Esophagus mucosa (tissue), 1 donor: ENCODE measurements at places on chromosomes 1 and 21. TPM values are rescaled to one million over a fixed set of nuclear protein-coding genes. Genes with fewer than 3 reads are reported as not detected.
A peak's percentile ranks its signal among the peaks of the same experiment; 100 is the strongest.

DNA sequence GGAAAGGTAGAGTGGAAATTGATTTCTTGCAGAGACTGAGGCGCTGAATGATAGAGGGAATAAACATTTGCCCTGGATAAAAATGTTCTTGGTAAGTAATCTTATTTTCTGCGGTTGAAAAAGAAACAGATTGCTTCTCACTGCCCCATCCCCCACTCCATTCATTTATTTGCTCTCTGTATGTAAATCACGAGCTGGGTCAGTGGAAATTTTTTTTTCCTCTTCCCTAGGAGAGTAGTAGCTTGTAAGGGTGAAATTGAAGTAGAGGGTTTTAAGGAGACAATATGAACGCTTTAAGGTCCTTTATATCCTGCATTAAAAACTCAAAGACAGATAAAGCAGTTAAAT, 1.4 kb upstream of the BRINP3 start:
- no peak for ATAC-seq

- ATAC-seq = no peak
Observed at GRCh38 chr1:76501136-76501535, 366.1 kb upstream of the ST6GALNAC5 start.

- no peak for ATAC-seq
Observed at GRCh38 chr1:51551848-51552296, 32.8 kb upstream of the EPS15 start.

- ATAC-seq = peak; percentile 84
Observed at GRCh38 chr1:65362545-65362944, 53.2 kb downstream of the DNAJC6 start.

- no peak for ATAC-seq
Observed at GRCh38 chr1:223721658-223722607, 9.6 kb downstream of the CAPN2 start.

Gene AIRE
- total RNA-seq = not detected

Gene GJB3
- total RNA-seq = 61.7 TPM

DNA sequence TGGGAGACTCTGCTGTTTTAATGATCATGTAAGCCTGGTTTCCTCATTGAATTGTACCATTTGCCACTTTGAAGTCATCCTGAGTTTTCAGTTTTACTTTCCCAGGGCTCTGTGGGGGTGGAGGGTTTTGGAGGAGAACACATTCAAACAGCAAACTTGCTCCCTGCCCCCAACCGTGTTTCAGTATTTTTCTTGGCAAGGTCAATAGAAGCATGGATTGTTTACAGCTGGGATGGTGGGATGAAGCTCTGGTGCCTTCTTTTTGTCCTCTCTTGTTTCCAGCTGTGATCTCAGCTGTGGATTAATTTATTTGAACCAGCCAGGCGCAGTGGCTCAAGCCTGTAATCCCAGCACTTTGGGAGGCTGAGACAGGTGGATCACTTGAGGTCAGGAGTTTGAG, 54.3 kb upstream of the SERBP1 start:
- no peak for ATAC-seq

DNA sequence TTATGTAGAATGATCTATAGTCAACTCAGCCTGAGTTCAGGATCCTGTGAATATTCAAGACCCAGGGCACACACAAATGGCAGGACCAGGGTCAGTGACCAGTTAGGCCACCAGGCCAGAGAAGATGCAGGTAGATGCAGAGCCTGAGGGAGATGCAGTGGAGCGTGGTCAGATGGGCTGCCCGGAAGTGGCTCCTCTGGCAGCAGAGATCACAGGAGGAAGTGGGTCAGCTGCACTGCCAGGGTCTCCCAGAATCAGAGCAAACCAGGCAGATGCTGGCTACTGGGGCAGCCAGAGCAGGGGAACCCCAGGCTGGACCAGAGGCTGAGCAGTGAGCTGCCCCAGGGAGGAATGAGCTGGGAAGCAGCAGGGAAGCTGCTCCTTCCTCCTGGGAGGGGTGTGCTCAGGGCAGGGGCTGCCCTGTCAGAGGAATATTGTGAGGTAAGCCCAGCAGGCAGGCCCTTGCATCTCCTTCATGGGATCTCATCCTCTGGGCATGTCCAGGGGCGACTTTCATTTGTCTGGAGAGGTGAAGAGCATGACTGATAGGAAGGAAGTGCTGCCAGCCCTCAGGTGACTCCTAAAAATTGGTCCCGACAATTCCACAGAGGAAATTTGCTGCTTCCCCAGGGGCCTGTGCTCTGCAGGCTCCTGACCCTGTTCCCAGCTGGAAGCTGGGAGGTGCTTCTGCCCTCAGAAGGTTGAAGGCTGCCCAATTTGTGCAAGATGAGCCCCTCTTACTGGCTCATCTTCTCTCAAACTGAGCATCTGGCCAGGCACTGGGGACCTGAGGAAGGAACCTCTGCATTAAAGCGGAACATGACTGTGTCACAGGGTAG, 49.3 kb downstream of the STUM start:
- ATAC-seq = no peak

Gene RGS8
- total RNA-seq = not detected

DNA sequence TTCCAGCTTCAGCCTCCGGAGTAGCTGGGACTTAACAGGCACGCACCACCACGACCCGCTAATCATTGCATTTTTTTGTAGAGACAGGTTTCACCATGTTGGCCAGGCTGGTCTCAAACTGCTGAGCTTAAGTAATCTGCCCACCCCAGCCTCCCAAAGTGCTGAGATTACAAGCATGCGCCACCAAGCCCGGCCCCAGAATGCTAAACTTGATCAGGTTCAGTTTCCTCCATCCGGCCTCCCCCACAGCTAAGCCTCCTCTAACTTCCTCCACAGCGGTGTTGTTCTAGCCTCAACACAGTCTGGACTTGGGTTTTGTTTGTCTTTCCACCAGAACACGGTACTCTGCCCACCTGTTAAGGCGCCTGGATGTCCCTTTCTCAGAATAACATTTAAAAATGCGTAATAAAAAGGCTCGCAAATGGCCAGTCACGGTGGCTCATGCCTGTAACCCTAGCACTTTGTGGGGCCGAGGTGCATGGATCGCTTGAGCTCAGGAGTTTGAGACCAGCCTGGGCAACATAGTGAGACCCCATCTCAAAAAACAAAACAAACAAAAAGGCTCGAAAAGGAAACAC, 2.4 kb downstream of the PARP1 start:
- no peak for ATAC-seq

DNA sequence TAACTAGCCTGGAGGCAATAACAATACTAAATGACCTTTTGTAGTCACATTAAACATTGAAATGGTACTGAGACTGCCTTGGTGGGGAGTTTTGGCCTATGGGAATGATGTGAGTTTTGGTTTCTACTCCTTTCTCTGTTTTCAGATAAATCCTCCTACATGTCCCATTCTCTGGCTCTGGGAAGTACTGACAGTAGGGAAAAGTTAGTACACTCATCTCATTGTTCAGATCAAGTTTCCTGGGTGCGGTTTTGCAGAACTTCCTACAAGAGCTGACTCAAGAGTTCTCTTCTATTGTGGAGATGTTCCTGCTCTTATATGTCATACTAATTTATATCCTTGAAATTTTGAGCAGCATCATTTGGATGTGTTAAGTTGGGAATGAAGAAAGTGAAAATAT, 74.2 kb upstream of the MACF1 start:
- peak; percentile 54 for ATAC-seq

GRCh38 chr21:46393941-46394594, 64.6 kb upstream of the DIP2A start:
- no peak for ATAC-seq

DNA sequence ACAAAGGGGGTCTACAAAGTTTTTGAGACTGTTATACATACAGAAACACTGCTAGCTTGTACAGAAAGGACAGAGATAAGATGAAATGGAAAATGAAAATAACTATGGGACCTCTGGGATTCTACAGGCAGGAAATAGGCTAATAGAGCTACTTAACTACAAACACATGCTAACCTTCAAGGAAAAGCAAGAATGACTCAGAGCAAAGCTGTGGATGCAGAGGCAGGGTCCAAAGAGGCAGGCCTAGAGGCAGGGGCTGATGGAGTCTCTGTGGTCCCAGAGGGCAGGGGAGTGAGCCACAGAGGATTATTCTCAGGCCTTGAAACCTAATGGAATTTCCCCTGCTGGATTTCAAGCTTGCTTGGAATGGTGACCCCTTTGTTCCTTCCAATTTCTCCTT, 18.7 kb upstream of the GOLT1A start:
- ATAC-seq = no peak

Gene LPAR3
- total RNA-seq = 20.6 TPM

Gene SFN
- total RNA-seq = 2,315 TPM

DNA sequence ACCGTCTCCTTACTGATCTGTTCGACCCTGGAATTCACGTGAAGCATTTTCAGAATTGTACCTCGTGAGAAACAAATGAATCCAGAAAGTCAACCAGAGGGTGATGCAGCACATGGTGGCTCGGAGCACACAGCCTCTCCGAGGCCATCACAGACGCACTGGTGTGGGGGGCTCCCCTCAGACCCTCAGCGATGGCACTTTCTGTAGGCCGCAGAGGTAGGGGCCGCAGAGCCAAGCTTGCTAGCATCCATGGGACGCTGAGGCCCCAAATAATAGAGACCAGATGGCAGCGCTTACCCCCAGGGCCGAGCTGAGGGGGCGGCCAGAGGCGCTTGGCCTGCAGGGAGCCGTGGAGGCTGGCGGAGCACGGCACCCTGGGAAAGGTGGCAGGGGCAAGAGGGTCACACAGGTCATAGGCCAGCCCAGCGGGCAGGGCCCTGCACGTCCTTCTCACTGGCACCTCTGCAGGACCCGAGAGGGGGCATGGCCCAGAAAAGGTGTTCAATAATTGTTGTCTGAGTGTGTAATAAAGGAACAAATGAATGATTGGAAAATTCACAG, 28.1 kb upstream of the COL6A2 start:
- ATAC-seq = no peak

DNA sequence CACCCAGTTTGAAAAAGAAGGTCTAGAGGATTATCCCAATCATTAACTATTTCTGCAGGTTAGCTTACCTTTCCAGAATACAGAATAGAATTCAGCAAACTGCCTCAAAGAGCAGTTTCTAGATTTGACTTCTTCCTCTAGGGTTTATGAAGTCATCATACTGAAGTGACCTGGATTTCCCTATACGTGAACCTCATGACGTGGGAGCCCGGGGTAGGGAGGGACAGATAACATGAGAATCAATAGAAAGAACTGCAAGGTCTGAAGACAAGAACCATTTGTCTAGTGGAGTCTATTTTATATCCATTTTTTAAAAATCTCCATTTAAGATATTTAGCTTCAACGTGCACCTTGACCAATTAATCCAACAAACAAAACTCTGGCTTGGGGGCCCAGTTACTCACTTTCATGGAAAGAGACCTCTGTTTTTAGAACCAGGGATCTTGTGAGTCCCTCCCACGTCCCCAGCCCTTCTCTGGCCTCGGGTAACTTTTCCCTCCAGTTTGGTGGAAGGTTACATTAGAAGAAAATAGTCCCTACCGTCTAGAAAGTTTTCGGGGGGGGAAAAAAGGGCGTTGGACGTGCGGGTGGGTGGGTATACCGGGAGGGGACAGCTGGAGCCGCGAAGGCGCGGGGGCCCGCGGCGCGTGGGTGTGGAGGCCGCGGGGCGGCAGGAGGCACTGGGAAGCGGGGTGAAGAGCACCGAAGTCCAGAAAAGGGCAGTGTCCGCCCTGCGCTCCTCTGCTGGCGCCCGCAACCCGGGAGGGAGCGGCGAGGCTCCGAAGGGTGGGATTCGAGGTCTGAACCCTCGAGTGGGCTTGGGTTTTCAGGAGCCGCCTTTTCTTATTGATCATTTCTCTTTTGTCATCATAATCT, 13.8 kb upstream of the POGZ start:
- ATAC-seq = peak; percentile 64

DNA sequence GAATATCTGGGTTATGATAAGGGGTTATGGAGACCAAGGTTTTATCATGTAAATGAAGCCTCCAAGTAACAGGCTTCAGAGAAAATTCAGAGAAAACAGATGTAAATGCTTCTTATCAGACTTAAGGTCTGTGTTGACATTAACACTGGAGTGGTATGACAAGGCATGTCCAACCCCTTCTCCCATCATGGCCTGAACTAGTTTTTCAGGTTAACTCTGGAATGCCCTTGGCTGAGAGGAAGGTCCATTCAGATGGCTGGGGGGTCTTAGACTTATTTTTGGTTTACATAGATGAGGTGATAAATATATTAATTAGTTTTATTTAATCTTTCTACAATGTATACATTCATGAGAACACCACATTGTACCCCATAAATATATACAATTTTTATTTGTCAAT, 399.6 kb downstream of the TBX15 start:
- ATAC-seq = no peak
